ENCODE measurements at places on chromosomes 16 and 17.

GRCh38 chr17:68771867-68772515, 170.8 kb upstream of the FAM20A start:
- no peak for DNase-seq

DNA sequence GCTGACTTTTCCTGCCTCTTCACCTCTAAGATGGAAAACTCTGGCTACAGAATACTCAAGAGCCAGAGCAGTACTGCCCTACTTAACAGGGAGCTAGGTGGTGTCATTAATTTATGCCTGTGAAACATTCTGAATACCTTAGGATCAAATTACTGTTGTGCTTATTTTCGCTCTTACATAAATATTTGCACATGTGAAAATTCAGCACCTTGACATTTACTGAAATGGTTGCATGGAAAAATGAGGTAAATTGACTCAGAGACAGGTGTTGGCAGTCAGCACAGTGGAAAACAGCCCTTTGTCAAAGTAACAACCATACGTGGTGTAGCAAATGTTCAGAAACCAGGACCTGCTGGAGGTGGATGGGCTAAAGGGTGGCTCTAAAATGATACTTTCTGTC, 193.6 kb downstream of the CDH8 start:
- no peak for DNase-seq

GRCh38 chr16:752007-752312, 8.6 kb upstream of the MSLN start:
- no peak for DNase-seq

GRCh38 chr16:46884513-46885293, 541 bp downstream of the GPT2 start:
- DNase-seq, result no peak

GRCh38 chr16:53962041-53962440, 258.1 kb downstream of the FTO start:
- no peak for DNase-seq

DNA sequence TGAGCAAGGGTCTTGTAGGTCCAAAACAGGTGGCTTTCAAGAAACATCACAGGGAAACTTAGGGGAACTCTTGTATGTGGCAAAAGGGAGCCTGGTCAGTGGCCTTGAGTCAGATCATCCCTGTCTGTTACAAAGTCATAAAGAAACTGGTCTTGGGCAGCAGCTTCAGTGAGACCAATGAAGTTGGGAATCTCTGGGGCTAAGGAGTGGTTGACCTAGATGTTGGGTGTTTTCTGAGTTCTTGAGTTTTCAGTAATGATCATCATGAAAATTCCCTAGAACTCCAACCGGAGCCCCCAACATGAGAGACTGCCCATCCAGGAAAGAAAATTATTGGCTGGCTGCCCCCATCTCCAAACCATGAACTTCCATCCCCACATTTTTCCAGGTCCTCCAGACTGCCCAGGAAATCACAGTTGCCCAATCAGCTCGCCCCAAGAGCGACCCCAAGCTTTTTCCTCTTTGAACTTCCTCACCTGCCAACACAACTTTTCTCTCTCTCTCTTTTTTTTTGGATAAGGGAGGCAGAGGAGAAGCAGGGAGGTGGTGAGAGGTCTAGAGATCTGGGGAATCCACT, 3.9 kb downstream of the CCR7 start:
- peak; percentile 48 for DNase-seq

DNA sequence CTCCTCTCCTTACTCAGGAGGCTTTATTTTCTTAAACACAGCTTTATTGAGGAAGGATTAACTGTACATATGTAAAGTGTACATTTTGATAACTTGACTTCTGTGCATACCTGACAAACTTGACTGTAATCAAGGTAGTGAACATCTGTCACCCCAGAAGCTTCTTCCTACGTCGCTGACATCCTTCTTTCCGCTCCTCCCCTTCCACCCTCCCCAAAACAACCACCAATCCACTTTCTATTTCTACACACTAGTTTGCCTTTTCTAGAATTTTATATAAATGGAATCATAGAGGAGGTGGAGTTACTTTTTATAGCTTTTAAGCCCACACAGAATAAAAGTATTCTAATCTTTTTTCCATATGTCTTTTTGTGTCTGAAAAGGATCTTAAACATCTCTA, 225.2 kb upstream of the RBFOX1 start:
- DNase-seq, result no peak

GRCh38 chr16:81185416-81185815, 53.1 kb upstream of the BCO1 start:
- DNase-seq, result no peak

- DNase-seq, result no peak
Observed at GRCh38 chr17:6475411-6475810, 31.2 kb downstream of the PIMREG start.

GRCh38 chr17:4540687-4541327, 14.4 kb downstream of the MYBBP1A start:
- DNase-seq, result no peak

DNA sequence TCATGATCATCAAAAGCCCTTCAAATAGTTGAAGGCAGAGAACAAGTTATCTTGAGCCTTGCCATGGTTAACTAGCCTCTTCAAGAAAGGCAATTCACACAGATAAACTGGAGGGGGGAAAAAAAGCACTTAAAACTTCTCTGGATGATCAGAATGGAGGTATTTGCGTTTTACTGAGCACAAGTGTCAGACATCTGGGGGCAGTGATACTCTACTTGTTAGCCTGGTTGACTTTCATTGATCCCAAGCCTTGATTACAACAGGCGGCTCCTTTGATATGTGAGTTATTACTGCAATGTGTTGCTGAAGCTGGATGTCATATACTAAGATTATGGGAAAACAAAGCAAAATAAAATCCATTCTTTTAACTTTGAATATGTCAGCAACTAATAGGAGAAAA, 155.0 kb upstream of the HS3ST3A1 start:
- DNase-seq, result no peak

DNA sequence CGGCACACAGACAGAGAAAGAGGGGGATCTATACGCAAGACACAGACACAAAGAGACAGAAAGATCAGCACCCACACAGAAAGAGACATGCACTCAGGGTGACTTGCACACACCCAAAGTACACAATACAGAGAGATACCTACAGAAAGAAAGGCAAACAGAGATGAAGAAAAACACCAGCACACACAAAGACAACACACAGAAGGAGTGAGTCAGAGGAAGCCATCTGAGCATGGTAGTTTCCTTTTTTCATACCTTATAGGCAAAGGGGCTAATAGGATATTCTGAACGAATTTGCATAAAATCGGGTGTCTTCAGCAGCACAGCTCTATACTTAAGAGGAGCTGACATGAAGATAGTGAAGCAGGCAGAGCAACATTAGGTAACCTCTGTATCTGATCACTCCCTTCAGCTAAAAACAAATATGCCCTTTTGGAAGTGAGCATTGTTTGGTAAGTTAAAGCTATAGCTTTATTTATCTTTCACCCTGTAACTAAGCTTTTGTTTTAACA, 198.6 kb downstream of the AATF start:
- DNase-seq, result no peak

DNA sequence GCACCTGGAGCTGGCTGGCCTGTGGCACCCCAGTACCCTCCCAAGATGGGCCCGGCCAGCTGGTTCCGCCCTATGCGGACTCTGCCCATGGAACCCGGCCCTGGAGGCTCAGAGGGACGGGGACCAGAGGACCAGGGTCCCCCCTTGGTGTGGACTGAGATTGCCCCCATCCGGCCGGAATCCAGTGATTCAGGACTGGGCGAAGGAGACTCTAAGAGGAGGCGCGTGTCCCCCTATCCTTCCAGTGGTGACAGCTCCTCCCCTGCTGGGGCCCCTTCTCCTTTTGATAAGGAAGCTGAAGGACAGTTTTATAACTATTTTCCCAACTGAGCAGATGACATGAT, 12.0 kb downstream of the TBX21 start:
- no peak for DNase-seq

DNA sequence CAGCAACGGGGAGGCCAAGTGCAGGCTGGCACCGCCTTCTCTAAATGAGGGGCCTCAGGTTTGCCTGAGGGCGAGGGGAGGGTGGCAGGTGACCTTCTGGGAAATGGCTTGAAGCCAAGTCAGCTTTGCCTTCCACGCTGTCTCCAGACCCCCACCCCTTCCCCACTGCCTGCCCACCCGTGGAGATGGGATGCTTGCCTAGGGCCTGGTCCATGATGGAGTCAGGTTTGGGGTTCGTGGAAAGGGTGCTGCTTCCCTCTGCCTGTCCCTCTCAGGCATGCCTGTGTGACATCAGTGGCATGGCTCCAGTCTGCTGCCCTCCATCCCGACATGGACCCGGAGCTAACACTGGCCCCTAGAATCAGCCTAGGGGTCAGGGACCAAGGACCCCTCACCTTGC, 18.5 kb downstream of the NGFR start:
- no peak for DNase-seq

- DNase-seq, result no peak
Observed at GRCh38 chr17:81561494-81561885, 9.3 kb upstream of the FAAP100 start.

- DNase-seq, result peak; percentile 86
Observed at GRCh38 chr17:50139950-50140885, 10.3 kb upstream of the SAMD14 start.

DNA sequence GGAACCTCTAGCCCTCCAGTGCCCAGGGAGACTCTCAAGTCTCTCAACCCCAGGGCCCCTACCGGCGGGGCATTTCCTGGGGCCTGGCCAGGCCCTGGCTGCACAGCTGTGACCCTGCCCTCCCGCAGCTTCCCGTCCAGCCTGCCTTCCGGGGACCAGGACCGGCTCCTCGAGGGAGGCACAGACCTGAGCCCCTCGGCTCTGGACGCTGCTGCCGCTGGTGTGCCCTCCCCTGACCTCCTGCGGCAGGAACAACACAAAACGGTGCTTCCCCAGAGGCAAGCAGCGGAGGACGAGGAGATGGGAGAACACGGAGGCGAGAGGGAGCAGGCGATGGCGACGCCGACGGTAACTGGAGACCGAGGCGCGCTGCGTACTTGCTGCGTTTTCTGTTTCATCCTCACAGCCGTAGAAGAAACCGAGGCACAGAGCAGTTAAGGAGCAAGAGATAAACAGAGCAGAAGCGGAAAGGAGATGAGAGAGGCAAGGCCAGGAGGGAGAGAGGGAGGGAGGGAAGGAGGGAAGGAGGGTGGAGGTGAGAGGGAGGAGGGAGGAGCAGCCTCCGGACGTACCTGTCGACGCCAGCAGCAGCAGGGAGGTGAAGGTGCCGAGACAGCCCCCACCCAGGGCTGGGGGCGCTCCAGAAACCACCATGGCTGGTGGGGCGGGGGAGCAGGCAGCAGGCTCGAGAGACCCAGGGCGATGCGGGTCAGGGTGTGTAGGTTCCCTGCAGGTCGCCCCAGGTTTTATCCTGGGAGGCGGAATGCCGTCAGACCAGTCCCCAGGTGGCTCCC, at the start of gene PRSS22:
Gene PRSS22 (minus strand): TSS at position 720 of the 794 bp plus-strand sequence. CDS start 66 bp downstream, at position 654.
- no peak for DNase-seq

DNA sequence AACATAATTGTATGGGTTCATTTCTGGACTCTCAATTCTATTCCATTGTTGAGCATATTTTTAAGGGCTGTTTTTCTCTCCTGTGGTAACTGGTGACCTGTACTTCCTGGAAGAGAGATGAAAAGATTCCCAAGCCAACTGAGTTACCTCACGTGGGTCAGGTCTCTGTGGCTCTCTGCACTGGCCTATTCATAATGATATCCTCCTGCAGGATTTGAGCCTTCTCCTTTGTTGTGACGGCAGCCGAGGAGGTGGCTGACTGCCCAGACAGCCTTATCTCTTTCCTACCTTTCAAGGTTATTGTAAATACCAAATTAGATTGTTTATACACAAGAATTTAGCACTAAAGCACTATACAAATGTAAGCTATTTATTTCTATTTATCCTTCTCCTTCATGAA, 2.7 kb upstream of the ACE start:
- no peak for DNase-seq

DNA sequence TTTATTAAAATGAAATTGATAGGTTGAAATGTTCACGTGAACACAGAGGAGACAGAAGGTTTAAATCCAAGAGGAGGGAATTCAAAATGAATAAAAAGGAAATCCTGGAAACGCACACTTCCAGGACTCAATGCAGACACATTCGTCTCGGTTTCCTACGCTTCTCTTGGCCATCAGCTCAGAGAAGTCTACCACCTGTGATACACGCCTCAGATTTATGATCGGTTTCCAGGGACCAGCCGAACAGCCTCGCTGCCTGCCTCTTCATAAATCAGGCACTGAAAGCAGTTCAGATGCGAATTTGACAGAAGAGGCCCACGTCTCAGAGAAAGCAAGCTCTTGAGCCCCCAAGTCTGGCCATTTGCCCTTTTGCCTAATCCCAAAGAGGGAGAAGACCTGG, 125.5 kb upstream of the IRX3 start:
- no peak for DNase-seq

GRCh38 chr17:78940708-78941107, 15.5 kb upstream of the TIMP2 start:
- no peak for DNase-seq

DNA sequence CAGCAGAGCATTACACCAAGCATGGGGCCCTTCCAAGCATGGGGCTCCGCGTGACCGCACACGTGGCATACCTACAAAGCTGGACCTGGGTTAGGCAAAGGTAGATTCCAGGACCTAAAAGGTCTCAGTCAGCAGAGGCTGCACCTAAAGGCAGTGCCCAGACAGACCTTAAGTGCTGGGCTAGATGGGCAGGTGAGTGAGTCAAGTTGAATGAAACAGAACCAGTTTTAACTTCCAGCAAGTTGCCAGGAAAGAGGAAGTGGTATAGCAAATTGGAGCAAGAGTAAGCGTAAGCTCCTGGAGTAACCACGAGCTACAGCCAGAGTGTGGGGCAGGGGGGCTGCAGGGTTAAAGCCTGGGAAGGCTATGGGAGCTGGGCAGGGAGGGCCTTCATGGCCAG, 49.5 kb downstream of the SRCIN1 start:
- DNase-seq, result no peak

DNA sequence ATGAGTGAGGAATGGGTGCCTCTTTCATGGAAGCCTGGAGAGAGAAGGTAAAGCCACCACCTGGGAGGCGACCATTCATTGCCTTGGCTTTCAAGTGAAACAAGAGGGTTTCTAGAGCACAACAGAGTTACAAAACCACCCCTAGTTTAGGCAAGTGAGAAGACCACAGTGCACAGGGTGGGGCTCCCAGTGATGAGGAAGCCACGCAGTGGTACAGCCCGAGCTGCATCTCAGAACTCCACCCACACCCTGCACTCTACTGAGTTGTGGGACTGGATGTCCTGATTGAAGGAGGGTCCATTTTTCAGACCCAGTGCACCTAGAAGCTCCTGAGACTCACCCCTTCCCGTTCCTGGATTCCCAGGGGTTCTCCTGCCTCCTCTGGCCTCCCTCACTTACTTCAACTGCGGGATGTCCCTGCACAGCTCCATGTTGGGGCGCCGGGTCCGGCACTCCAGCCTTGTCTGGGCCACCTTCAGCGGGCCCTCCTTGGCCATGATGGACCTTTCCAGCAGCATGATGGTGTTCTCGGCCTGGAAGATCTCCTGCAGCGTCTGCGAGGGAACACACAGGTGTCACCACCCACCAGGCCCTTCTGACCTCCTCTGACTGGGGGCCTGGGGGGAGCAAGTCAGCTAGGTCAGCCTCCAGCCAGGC, 55.1 kb upstream of the EMP2 start:
- no peak for DNase-seq

GRCh38 chr16:4936991-4937781, at the start of gene PPL:
PPL (minus strand) TSS chr16:4937148; CDS start chr16:4937045, 103 bp downstream.
- no peak for DNase-seq
